ENCODE measurements at places on chromosomes 2 and 18.

- no peak for DNase-seq
Observed at GRCh38 chr2:205633994-205634393, 48.3 kb upstream of the NRP2 start.

GRCh38 chr2:215238485-215239098, 73.3 kb upstream of the ATIC start:
- no peak for DNase-seq

- DNase-seq: no peak
Observed at GRCh38 chr2:183267148-183267827, 143.0 kb downstream of the NUP35 start.

DNA sequence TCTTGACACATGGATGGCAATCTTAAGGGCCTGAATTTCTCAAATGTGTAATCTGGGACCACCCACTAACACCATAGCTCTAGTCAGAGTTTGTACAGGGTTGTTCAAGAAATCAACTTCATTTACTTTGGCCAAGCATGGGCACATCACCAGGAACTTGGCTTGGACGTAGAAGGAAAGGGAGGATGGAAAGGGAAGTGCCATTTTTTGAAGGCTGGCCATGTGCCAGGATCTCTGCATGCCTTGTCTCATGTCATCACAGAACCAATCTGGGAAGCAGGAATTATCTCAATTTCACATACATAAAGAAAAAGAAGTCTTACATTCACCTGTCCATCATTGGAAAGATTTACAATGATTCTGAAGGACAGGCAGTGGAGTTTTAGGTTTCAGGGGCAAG, 128.1 kb downstream of the ANTXR1 start:
- no peak for DNase-seq

DNA sequence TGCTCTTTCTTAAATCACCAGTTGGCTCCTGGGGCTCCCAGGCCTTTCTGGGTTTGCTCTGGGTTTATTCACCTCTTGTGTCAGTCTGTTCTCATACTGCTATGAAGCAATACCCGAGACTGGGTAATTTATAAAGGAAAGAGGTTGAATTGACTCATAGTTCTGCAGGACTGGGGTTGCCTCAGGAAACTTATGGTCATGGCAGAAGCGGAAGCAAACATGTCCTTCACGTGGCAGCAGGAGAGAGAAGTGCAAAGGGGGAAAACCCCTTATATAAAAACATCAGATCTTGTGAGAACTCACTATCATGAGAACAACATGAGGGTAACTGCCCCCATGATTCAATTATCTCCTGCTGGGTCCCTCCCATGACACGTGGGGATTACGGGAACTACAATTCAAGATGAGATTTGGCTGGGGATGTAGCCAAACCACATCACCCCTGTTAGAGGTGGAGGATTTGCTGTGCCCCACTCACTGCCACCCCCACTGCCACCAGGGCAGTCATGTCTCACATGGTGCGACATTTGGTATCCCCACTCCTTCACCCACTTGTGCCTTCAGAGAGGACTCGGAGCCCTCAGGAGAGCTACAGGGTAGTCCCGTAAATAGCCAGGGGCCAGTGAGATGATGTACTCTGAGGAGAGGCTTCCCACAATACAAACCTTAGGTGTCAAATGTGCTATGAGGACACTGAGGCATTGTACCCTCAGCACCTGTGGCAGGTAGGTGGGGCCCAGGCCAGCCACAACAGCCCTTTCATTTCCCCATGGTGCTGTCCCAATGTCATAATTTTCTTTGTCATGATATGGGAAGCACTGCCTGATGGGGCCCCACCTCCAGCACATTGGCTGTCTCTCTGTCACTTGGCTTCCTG, 35.7 kb downstream of the CDC42EP3 start:
- no peak for DNase-seq

GRCh38 chr2:94960266-94960665, 65.2 kb upstream of the MAL start:
- DNase-seq: no peak

DNA sequence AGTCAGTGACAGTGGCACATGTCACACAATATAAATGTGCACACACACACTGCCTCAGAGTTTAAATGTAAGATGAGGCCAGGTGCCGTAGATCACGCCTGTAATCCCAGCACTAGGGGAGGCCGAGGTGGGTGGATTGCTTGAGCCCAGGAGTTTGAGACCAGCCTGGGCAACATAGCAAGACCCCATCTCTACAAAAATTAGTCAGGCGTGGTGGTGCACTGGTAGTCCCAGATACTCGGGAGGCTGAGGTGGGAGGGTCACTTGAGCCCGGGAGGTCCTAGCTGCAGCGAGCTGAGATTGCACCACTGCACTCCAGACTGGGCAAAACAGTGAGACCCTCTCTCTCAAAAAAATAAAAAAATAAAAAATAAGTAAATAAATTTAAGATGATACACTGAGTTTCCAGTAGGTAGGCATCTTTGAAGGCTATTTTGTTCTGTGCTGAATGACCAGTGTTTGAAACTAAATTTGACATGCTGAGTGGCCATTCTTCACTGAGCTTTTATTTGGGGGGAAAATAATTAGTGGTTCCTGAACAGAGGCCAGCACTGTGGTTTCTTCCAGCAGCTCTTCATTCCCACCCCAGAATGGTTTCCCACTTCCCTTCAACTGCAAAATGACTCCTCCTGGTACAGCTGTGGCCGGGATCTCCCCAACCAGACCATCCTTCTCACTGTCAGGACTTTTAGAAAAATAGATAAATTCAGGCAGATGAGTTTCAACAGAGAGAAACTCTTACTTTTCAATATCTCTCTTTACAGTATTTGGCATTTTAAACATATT, 44.9 kb downstream of the PSMG2 start:
- no peak for DNase-seq

GRCh38 chr18:48996901-48997463, 46.2 kb upstream of the SMAD7 start:
- peak; percentile 11 for DNase-seq

Data from stimulated activated naive CD4-positive, alpha-beta T cell (primary cell).